ENCODE measurements at places on chromosomes 3 and 15.

DNA sequence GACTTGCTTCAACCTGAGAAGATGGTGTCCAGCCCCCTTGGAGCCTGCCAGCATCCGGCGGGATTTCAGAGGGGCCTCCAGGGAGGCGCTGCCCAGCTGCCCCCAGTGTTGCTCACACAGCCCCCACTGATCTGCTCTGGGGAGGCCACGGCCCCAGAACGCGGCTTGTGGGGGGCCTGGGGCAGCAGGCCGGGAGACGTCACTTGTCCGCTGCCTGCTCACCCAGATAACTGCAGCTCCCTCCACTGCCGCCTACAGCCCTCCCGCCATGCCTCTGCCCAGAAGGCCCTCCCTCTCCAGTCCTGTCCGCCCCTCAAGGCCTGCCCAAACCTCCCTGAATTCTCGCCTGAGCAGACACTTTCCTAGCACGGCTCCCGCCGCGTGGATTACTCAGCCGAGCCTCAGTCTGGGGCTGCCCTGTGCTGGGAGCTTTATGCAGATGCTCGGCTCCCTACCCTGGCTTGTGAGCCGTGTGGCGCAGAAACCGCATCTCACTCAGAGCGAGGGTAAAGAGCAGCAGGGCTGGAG lies 17.2 kb upstream of the ADIPOQ start:
- peak; percentile 77 for DNase-seq

DNA sequence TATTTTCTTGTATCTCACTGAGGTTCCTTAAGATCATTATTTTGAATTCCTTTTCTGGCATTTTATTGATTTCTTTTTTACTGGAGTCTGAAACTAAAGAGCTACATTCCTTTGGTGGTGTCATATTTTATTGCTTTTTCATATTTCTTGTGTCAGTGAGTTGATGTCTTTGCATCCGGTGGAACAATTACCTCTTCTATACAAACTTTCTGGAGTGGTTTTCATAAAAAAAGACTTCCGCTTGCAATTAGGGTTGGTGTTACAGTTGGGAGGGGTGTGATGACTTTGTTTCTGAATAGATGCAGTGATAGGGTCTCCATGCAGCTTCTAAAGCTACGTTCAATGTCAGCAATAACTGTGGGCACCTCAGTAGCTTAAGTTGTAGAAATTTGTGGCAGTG lies 181.7 kb downstream of the LPP start:
- no peak for DNase-seq

- no peak for DNase-seq
These were observed 167.2 kb downstream of the RBMS3 start for GRCh38 chr3:29447946-29448627.

- no peak for DNase-seq
These were observed 42.2 kb downstream of the HES1 start for GRCh38 chr3:194178128-194178527.

- DNase-seq, result peak; percentile 40
These were observed 17.9 kb downstream of the STT3B start for GRCh38 chr3:31550452-31551251.

- DNase-seq, result no peak
These were observed 5.3 kb downstream of the SERP1 start for GRCh38 chr3:150540991-150541390.

DNA sequence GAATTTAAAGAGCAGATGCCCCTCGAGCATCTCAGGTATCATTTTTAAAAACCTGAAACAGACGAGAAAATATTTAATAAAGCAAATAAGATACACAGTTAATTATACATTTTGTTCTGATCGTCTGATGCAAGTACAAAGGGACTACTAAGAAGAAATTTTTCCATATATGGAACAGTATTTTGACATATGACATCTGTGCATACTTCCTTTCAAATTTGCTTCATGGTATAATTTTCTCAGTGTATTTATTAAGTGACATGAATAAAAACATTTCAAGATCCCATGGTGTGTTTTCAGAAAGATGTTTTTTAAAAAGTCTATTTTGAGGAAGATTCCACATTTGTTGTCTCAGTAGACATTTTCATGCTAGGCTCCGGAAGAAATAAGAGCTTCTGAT lies 208.1 kb downstream of the VGLL3 start:
- DNase-seq, result no peak

- DNase-seq, result no peak
These were observed 120.7 kb downstream of the EEFSEC start for GRCh38 chr3:128273841-128274573.

- DNase-seq, result no peak
These were observed 19.7 kb downstream of the ANKDD1A start for GRCh38 chr15:64931381-64931780.
